ENCODE measurements at places on chromosomes 11 and 22. TPM values are rescaled to one million over a fixed set of nuclear protein-coding genes. Genes with fewer than 3 reads are reported as not detected.

GP1BB gene
- total RNA-seq = 12.6 TPM

DNA sequence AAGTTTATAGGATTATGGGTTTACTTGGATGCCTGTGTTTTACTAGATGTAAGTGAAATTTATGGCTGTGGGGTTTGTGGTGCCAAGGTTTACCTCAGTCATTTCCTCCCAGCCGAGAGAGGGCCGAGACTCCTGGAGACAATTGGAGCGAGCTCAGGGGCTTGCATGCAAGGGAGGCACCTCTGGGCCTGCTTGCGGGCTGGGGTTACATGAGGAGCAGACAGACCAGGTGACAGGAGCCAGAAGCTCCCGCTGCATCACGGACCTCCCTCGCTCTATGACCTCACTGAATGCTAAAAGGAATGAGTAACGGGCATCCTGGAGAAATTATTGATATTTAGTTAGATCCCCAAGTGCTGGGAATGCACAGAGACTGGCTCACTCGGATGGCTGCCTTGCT lies 275.2 kb upstream of the KIRREL3 start:
- no peak for DNase-seq
- no peaks in the 10 kb centered on the region for H3K4me1 ChIP-seq
- no peaks in the 10 kb centered on the region for H3K27me3 ChIP-seq
- H3K4me3 ChIP-seq = no peak overlapping the region

OR52I1 gene
- not detected for total RNA-seq

- no peak for DNase-seq
- no peak overlapping the region for H3K4me3 ChIP-seq
- H3K4me1 ChIP-seq = no peaks in the 10 kb centered on the region
- no peaks in the 10 kb centered on the region for H3K27me3 ChIP-seq
- H3K27ac ChIP-seq = no peak overlapping the region
These were observed 12.9 kb downstream of the IL17RA start for GRCh38 chr22:17097701-17098100.

DNA sequence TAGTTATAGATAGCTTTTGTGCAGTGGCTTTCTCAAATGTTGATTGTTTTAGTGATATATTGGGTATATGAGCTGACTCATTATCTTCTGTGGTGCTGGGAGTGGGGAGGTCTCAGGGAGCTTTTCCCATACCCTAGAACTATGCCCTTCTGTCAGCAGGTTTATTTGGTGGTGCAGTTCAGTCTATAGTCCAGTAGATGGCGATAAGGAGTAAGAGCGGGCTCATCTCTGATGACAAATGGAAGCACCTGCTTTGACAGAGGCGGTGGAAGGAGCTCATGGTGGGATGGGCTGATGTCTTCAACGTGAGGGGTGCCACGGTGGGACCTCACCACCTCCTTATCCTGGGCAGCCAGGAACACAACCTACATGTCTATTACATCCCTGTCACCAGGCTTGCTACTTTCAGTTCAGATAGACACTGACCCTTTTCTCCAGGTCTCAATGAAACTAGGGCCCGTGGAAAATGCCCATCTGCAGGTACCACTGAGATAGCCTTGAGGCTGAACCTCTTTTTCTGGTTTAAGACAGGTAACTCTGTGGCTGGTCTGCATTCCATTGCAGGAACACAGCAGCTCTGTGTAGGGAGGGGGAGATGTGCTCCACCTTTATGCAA lies 13.0 kb upstream of the OR6A2 start:
- no peak overlapping the region for H3K4me3 ChIP-seq
- no peaks in the 10 kb centered on the region for H3K27me3 ChIP-seq
- H3K27ac ChIP-seq = no peak overlapping the region
- DNase-seq = peak; percentile 54
- H3K36me3 ChIP-seq = no peaks in the 10 kb centered on the region
- H3K4me1 ChIP-seq = no peaks in the 10 kb centered on the region
